ENCODE measurements at places on chromosomes 5 and 9.
A peak's percentile ranks its signal among the peaks of the same experiment; 100 is the strongest.

DNA sequence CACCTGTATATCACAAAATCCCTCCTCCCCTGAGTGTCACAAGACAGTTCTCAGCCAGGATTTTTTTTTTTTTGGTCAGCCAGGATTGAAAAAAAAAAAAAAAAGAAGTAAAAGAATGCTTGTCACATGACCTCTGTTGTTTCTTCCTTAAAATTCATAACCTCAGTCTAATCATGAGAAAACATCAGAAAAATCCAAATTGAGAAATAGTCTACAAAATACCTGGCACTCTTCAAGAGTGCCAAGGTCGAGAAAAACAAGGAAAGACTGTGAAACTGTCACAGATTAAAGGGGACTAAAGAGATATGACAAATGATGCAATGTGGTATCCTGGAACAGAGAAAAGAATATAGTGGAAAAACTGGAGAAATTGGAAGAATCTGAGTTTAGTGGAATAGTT is 58.5 kb upstream of the SUB1 start:
- DNase-seq, result no peak

DNA sequence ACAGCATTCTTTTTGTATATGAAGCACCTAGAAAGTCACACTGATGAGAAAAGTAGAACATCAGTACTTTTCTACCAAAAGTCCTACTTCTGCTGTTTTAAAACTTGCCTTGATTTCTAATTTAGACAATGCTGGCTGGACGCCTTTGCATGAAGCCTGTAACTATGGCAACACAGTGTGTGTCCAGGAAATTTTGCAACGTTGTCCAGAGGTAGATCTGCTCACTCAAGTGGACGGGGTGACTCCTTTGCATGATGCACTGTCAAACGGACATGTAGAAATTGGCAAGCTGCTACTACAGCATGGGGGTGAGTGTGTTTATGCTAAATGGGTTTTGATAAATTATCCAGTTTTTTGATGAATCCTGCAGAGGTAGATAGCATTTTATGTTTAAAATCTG is 73.5 kb downstream of the SLF1 start:
- DNase-seq, result peak; percentile 50

DNA sequence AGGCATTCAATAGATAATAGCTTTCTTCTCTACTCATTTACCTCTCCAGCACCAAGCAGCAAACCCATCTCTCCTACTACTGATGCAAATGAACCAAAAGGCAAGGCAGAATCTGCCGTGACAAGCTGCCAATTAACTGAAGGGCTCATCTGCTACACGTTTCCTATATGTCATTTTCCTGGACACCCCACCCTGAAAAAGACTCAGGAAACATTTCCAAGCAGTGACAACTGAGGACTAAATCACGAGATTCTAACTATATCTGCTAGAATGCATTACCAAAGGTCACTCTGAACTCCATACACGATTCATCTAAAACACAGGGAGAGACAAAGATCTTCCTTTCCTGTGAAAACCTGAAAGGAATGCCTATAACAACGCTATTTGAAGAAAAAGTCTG is 12.9 kb downstream of the PLPP1 start:
- no peak for DNase-seq

DNA sequence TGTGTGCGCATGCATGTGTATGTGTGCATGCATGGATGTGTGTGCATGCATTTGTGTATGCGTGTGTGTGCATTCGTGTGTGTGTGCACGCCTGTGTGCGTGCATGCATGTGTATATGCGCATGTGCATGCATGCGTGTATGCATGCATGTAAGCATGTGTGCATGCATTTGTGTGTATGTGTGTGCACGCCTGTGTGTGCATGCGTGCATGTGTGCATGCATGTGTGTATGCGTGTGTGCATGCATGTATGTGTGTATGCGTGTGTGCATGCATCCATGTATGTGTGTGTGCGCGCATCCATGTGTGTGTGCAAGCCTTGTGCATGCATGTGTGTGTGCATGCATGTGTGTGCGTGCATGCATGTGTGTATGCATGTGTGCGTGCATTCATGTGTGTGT is 276.8 kb downstream of the PBX3 start:
- no peak for DNase-seq

GRCh38 chr9:131395157-131396098 is 1.5 kb downstream of the PRRC2B start:
- no peak for DNase-seq

DNA sequence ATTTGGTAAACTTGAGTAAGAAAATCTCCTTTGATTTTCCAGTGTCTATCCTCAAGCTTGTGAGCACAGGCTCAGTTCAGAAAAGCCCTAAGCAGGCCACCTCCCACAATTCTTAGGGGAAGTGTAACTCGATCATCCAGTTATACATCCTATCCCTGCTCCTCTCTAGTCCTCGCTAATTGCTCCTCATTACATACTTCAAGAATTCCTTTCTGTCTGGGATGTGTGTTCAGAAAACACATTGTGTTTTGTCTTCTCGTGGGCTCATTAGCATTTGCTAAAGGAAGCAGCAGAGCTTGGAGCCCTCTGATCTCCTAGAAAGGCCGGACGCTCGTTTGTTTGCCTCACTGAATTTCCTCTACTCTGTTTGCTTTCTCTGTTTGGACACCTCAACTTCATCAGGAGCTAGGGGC is 268.2 kb upstream of the RFX3 start:
- DNase-seq, result no peak

DNA sequence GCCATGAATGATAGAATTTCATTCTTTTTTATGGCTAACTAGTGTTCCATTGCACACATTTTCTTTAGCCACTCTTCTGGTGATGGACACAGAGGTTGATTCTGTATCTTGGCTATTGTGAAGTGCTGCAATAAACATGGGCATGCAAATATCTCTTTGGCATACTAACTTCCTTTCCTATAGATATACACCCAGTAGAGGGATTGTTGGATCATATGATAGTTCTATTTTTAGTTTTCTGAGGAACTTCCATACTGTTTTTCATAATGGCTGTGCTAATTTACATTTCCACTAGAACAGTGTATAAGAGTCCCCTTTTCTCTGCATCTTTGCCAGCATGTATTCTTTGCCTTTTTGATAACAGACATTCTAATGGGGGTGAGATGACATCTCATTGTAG is 50.4 kb upstream of the CDK5RAP2 start:
- no peak for DNase-seq

GRCh38 chr9:29966247-29966646 is 2393.0 kb upstream of the C9orf72 start:
- DNase-seq, result no peak

- no peak for DNase-seq
Measured at GRCh38 chr9:76512826-76513225, 53.8 kb downstream of the GCNT1 start.

DNA sequence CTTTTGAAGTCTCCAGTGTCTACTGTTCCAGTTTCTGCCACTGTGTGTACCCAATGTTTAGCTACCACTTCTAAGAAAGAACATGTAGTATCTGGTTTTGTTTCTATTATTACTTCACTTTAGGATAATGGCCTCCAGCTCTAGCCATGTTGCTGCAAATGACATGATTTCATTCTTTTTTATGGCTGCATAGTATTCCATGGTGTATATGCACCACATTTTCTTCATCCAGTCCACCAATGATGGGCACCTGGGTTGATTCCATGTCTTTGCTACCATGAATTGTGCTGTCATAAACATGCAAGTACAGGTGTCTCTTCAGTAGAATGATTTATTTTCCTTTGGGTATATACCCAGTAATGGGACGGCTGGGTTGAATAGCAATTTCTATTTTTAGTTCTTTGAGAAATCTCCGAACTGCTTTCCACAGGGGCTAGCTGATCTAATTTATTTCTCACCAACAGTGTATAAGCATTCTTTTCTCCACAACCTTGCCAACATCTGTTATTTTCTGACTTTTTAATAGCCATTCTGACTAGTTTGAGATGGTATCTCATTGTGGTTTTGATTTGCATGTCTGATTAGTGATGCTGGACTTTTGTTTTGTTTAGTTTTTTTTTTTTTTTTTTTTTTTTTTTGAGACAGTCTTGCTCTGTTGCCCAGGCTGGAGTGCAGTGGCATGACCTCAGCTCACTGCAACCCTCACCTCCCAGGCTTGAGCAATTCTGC is 68.9 kb downstream of the WDR41 start:
- DNase-seq, result no peak

DNA sequence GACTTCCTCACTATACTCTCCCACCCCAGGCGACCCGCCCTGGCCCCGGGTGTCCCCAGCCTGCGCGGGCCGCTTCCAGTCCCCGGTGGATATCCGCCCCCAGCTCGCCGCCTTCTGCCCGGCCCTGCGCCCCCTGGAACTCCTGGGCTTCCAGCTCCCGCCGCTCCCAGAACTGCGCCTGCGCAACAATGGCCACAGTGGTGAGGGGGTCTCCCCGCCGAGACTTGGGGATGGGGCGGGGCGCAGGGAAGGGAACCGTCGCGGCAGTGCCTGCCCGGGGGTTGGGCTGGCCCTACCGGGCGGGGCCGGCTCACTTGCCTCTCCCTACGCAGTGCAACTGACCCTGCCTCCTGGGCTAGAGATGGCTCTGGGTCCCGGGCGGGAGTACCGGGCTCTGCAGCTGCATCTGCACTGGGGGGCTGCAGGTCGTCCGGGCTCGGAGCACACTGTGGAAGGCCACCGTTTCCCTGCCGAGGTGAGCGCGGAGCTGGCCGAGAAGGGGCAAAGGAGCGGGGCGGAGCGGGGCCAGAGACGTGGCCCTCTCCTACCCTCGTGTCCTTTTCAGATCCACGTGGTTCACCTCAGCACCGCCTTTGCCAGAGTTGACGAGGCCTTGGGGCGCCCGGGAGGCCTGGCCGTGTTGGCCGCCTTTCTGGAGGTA is 2.1 kb downstream of the CA9 start:
- DNase-seq, result peak; percentile 85

DNA sequence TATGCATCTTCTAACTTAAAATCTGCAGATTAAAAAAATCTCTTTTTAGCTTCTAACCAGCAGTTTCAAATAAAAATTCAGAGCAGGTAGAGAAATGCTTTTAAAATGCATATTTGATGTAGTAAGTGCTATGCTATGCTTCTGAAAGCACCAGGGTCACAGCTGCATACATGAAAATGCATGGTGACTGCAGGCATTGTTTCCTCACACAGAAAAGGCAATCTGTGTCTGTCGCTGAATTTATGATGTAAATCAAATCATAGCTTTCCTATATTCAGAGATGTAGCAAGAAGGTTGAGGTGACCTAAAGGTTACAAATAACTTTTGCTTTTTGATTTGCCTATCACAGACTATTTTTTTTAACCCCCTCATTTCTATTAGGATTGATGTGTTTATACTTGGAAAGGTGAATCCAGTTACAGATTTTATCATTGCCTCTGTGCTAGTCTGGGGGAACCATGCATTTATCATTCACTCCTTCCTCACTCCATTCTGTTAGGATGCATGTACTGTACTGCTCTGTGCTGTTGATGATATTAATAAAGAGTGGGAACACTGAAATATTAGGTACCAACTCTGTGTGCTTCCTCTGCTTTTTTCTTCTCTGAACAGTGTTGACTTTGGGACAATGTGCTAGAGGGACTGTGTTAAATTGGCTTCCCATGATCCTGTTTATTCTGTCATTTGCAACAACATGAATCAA is 65.6 kb downstream of the FOCAD start:
- no peak for DNase-seq

- no peak for DNase-seq
Measured at GRCh38 chr9:109974143-109974917, 194.3 kb downstream of the PALM2AKAP2 start.

- DNase-seq, result no peak
Measured at GRCh38 chr9:88553350-88553749, 18.4 kb downstream of the NXNL2 start.

DNA sequence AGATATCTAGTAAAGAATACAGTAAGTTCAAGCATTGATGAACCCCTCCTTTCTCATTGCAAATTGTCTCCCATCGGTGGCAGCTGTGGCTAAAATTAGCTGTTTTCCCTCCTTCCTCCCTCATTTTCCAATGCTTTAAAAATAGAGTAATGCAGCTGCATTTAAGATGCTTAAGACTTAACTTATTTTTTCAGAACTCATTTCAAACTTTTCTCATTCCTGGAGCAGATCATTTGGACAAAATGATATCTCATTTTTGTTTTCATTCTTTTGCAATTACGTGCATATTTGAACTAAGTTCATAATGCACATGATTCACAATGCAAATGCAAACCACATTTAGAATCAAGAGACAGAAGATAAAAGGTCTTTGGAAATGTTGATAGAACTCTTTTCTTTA is 14.6 kb downstream of the HSPB3 start:
- no peak for DNase-seq

DNA sequence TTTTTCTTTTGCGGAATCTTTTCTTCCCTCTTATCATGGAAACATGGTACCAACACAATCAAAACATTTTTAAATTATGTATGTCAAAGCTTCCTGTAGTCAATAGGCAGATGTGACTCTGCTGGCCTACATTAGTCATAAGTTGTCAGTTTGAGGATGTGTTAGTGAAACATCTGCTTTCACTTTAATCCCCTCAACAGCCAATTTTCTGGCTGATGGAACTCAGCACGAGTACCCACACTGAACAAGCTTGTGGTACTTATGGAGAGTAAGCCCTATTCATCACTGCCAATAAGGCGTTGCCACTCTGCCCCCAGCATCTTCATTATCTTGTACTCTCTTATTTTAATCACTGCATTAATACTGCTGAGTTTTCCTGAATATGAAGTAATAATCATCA is 1034.4 kb downstream of the CDH9 start:
- DNase-seq, result no peak

DNA sequence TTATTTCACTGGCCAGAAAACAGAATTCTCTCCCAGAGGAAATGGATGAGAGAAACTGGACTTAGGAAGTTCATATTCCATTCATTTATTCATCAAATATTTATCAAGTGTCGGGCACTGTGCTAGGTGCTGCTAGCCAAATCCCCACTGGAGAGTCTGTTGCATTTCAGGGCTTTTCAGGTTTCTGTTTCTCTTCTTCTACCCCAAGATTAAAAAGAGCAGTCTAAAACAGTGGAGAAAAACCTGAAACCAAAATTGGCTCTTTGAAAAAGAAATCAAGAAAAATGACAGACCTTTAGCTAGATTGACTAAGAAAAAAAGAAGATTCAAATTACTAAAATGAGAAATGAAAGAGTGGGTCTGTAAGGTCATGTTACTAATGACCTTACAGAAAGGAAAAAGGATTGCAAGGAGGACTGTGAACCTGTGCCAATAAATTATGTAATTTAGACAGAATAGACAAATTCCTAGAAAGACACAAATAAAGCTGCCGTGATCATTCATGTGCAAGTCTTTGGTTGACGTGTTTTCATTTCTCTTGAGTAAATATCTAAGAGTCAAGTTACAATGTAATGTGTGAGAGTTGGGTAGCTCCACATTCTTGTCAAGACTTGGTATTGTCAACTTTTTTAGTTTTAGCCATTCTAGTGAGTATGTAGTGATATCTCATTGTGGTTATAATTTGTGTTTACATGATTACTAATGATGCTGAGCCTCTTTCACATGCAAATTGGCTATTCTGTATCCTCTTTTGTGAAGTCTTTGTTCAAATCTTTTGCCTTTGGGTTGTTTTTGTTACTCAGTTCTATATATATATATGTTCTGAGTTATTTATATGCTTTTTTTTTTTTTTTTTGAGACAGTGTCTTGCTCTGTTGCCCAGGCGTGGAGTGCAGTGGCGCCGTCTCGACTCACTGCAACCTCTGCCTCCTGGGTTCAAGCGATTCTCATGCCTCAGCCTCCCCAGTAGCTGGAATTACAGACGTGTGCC is 23.7 kb downstream of the SNX30 start:
- DNase-seq, result no peak

GRCh38 chr9:26310294-26310693 is 582.3 kb downstream of the CAAP1 start:
- DNase-seq, result no peak
